ENCODE measurements at places on chromosomes 7 and 10. TPM values are rescaled to one million over a fixed set of nuclear protein-coding genes. Genes with fewer than 3 reads are reported as not detected.
A peak's percentile ranks its signal among the peaks of the same experiment; 100 is the strongest.

DNA sequence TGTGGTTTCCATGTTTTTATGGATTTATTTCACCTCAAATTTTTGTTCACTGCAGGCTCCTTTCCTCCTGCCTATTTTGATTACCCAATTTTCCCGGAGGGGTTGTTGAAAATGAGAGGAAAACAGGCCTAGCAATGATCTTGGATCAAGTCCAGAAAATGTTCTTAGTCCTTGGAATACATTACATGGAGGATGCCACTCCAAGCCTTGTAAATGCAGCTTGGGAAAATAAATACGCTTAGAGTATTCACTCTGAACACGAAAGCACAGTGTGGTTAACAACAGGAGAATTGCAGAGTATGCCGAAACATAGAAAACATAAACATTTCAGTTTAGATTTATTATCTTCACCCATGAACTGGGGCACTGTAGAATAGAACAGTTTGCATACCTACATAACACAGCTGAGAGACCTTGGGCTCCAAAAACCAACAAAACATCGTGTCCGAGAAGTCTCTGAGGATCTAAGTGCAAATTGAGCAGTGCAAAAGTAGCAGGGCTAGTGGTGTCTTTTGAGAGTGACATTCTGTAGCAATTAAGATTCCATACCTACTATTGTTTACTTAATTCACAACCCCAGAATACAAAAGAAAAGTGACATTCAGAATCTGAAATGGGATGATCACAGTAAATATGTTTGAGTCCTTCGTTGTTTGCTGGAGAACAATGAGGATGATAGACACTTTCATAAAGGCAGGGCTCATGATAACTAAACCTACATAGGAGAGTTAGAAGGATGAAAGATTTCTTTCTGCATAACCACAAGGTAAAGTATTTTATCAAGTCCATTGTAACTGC, 7.6 kb upstream of the CD36 start:
- DNase-seq = peak; percentile 65

DNA sequence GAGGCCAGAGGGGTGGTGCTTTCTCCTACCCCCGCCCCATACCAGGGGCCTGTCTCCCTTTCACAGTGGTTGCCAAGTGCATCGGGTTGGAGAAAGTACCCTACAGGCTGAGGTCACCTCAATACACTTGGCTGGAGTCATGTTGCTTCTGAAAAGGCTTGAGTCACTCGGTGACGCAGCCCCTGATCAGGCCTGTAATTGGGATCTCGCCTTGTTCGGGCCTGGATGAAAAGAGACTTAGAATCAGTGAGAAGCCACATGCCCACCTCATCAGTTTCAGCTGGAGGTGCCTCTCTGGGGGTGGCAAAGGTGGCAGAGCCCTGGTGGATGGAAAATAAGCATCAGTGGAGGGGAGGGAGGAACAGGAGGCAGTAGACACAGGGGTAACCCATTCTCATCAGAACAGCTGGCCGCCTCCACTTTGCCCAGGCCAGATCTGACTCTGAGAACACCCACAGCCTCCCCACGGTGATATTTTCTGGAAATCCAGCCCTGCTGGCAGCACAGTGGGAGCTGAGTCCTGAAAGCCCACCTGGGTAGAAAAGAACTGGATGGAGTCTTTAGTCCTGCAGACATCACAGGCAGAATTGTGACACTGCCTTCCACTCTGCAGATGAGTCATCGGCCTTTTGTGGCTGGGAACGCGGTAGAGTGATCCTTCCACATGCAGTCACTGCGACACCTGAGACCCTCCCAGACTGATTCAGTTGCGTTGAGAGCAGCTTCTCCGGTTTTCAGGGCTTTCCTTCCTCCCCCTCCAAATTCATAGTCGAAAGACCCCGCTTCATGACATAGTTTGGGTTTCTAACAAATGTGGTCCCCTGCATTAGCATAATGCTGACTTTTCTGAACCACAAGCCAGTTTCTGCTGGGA, 108.0 kb downstream of the GRK5 start:
- DNase-seq = peak; percentile 86

DNA sequence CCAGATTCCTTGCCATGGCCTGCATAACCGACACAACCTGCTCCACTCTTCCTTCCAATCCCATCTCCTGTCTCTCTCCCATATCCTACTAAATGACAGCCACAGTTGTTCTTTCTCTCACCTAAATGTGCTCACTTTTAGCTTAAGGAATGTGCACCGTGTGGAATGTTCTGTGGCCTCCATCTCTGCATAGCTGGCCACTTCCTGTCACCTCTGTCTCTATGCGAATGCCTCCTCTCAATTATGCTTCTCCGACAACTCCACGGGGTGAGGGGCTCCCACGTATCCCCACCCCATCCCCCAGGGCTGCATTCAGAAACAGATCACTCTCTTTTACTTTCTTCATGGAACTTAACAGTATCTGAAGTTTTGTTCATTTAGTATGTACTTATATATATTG, 110.7 kb downstream of the RAB18 start:
- no peak for DNase-seq

GRCh38 chr10:103232772-103233488, 12.8 kb upstream of the RPEL1 start:
- peak; percentile 62 for DNase-seq

- DNase-seq = no peak
Observed at GRCh38 chr10:63716016-63716580, 194.9 kb downstream of the REEP3 start.

- DNase-seq = peak; percentile 37
Observed at GRCh38 chr10:3777981-3778691, 6.9 kb downstream of the KLF6 start.

DNA sequence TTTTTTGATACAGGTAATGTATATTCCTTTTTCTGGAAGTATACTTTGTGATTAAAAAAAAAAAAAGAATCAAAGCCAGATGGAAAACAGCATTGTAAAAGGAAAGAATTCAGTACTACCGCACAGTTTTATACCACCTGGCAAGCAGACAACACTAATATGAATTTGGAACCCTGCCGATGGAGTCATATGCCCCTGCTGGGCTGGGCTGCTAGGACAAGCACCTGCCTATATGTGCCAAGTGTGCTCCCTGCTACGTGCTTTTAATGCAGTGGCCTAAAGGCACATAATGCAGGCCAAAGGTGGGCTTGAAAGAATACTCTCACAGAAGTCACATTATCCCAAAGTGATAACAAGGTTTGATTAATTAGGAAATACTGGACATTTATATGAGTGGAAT, 29.8 kb upstream of the WAC start:
- peak; percentile 15 for DNase-seq

Gene UMAD1
- total RNA-seq = 24.4 TPM

DNA sequence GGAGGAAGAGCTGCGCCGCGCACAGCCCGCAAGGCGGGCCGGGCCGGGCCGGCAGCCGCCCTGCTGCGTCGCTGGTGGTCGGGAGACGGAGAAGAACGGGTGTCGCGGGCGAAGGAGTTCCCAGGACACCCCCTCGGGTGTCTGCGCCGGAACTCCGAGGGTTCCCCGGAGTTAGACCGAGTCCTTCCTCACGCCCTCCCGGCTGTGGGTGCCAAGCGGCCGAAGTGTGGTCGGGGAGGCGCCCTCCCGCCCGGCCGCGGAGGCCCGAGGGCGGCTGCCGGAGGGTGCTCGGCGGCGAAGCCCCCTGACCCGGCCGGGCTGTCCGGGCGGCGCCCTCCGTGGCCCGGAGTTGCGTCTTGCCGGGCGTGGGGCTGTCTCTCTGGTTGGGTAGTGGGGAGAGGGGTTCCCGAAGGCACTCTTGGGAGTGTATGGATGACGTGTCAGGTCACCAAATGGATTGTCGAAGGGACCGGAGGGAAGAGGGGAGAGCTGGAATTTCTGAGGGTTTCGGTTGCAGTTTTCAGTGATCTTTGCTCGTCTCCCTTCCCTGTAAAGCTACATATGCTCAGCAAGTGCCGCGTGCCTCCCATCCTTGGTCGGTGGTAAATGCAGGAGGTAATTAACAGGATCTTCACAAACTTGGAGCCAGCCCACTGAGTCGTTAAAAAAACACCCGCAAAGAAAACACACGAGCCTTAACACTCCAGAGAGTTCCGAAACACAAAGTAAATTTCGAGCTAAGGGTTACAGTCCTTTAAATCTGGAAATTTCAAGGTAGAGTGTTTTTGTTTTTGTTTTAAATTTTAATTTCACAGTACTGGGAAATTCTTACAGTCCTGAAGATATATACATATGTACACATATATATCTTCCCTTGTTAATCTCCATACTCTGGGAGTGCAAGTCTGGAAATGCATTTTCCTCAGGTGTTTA, 871 bp downstream of the ST7 start:
- DNase-seq = peak; percentile 89

GRCh38 chr10:74913377-74913979, 87.1 kb downstream of the KAT6B start:
- peak; percentile 8 for DNase-seq

GRCh38 chr7:47715631-47716068, 133.7 kb upstream of the TNS3 start:
- DNase-seq = no peak

DNA sequence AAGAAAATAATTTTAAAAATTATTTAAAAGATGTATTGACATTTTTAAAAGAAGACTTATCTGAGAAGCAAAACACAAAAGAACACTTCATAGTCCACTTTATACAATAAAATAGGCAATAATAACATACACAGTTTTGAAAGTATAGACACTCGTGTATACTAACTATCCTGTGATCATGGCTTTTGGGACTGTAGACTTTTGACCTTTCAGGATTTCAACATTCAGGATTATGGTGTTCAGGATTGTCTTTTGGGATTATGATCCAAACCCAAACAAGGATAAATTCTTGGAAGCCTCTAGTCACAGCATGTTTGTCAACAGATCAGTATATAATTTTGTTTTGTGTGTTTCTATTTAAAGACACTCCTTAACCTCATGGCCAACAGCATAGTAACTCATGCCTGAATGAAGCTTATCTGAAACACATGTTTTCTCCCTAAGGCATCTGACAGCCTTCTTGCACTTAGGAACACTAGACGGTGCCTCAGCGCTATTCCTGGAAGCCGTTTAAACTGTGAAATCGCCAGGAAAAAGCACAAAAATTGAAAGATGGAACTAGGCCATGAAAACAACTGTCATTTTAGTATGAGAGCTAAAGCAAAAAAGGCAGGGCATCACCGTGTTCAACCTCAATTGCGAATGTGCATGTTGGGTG, 29.9 kb downstream of the GSAP start:
- DNase-seq = peak; percentile 88

- DNase-seq = peak; percentile 60
Observed at GRCh38 chr10:102752934-102753664, 9.4 kb downstream of the WBP1L start.

Gene VWDE
- total RNA-seq = not detected

Gene CPED1
- total RNA-seq = 28.2 TPM

DNA sequence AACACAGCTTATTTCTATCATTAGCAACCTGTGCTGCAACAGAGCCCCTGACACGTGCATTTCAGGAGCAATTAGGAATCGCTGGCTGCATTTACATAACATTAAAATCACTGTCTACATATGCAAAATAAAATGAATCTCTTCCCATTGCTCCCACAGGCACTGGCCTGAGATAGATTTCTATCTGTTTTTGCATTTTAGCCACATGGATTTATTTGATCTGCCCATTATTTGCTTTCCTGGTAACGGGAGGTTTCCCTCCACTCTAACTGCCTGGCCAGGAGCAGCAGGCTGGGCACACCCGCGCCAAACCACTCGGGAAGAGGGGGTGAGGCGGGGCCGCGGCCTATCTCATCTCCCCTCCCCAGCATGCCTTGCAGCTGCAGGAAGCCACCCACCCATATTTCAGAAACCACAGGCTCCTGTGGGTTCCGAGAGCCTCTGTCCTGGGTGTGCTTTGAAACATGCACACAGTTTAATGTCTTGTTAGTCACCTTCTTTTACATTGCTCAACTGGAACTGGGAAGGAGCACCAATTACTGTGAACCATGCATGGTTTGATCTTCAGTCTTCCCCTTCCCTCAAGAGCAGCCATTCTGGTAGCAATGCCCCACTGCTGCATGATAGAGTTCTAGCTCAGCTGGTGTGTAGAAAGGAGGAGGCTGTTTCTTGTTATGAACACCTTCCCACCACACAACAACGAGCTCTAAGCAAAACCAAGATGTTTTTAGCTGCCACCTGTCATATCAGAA, 37.7 kb upstream of the IKZF1 start:
- DNase-seq = peak; percentile 4

- no peak for DNase-seq
Observed at GRCh38 chr10:61135276-61135721, 191.3 kb upstream of the RHOBTB1 start.

- DNase-seq = no peak
Observed at GRCh38 chr7:67343572-67343971, 346.9 kb downstream of the TYW1 start.

Gene FFAR4
- not detected for total RNA-seq

Data from RPMI7951 (cell line).